Stimulated activated CD4-positive, alpha-beta T cell treated with anti-CD3 and anti-CD28 coated beads, Interleukin-12 subunit alpha, Interleukin-12 subunit beta, amount 100 ng/mL, for 4 hours (primary cell): ENCODE measurements at places on chromosomes 6 and 20.
A peak's percentile ranks its signal among the peaks of the same experiment; 100 is the strongest.

- no peak for DNase-seq
Observed at GRCh38 chr6:82085701-82086100, 161.8 kb downstream of the IBTK start.

- DNase-seq: no peak
Observed at GRCh38 chr6:456358-456867, 64.9 kb downstream of the IRF4 start.

DNA sequence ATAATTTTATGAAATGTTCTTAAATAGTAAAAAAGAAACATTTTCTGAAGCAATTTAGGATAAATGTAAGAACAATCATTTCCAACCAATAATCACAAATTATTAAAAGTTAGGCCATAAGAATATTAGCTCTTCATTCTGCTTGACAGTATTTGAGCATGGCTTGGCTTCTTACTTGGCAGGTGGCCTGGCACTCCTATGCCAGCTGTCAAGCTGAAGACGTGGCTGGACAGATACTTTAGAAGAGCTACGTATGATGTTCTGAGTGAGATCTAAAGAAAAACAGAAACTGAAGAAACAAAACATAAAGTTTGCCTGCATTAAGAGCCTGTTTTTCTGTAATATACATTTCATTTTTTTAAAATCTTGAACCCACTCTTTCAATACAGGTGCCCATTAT is 438.9 kb downstream of the GRIK2 start:
- no peak for DNase-seq

- no peak for DNase-seq
Observed at GRCh38 chr6:43972913-43973300, 154.3 kb downstream of the MRPL14 start.

DNA sequence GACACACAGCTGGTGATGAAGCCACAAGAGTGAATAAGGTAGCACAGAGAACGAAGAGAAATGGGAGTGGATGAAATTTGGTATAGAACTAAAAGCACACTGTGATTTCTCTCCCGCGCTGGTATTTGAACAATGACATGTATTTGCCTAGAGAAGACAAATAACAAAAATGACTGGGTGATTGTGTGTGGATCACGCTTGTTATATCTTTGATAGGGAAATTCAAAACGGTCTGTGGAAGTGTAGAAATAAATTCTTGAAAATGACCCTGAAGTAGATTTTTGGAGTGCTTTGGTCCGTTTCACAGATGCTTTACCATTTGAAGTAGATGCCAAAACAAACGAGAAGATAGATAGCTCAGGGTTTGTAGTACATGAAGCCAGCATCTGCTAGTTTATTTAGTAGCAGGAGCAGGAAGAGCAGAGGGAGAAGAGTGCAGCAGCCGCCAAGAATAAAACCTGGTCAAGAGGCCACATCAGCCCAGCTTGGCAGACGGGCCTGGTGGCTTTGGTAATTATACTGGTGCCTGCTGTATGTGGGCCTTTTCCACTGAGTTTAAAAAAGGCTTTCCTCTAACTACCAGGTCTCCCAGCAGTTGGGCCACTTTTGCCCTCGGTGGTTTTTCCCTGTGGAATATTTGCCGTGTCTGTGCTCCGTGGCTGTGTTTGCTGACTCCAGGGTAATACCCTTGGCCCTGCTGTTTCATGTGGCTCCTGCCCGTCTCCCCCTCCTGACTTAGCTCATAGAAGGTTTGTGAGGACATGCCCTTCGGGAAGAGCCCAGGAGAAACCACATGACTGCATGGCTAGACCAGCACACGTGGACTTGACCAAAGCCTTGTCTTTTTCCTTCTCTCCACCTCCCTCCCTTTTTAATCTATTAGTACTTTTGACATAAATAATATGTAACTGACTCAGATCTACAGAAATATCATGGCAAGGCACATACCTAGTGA is 294.0 kb downstream of the SOX4 start:
- no peak for DNase-seq

DNA sequence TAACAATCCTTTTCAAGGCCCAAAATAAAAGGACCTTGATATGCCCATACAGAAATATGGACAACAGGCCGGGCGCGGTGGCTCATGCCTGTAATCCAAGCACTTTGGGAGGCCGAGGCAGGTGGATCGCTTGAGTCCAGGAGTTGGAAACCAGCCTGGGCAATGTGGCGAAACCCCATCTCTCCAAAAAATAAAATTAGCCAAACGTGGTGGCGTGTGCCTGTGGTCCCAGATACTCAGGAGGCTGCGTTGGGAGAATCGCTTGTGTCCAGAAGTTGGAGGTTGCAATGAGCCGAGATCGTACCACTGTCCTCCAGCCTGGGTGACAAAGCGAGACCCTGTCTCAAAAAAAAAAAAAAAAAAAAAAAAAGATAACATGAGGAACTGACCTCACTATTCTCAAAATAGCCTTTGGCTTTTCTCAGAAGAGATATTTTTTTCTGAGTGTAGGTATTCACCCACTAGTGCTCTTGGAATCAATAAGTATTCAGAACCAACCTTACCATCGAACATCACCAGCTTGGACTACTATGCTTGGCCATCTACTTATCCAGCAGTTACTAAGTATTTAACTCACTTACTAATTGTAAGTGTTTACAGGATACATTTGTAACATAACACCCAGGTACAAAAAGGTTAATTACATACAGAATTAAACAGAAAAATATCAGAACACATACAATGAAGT is 99.2 kb downstream of the OR2B2 start:
- no peak for DNase-seq

DNA sequence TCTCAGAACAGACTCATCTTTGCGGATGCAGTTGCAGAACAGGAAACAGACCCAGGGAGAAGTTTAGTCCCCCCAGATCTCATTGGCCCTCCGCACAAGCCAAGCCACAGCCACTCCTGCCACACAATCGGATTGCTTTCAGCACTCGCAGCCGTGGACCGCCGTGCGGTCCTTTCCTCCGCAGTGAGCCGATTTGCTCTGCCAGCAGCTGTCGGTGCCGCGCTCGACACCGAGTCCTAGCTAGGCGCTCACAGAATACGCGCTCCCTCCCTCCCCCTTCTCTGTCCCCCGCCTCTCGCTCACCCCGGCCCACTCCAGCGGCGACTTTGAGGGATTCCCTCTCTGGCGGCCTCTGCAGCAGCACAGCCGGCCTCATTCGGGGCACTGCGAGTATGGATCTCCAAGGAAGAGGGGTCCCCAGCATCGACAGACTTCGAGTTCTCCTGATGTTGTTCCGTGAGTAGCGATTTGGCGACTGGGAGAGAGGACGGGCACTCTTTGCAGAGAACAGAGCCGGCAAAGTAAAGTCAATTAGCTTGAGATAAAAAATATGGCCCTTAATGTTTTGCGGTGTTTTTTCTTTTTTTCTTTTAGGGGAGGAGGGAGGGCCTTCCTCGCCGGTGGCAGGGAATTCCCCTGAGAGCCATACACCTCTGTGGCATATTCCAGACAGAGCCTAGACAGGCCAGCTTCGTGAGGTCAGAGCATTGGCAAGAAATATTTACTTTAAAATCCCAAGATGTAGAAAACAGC is at the start of gene LAMP5:
TSS of gene LAMP5 (plus strand) at position 130 of the 753 bp plus-strand sequence. CDS start at position 393, 263 bp downstream.
- no peak for DNase-seq

- no peak for DNase-seq
Observed at GRCh38 chr6:105598264-105598663, 195.4 kb upstream of the PREP start.

DNA sequence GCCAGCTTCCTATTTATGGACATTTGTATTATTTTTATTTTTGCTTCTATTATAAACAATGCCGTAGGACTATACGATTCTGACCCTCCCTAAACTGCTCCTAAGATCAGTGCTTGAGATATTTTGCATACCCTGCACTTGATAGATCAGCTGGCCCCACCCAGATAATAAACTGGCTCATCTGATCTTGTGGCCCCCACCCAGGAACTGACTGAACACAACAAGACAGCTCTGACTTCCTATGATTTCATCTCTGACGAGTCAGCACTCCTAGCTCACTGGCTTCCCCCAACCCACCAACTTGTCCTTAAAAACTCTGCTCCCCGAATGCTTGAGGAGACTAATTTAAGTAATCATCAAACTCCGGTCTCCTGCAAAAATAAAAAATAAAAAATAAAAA is 34.9 kb upstream of the TFAP2A start:
- DNase-seq: no peak

DNA sequence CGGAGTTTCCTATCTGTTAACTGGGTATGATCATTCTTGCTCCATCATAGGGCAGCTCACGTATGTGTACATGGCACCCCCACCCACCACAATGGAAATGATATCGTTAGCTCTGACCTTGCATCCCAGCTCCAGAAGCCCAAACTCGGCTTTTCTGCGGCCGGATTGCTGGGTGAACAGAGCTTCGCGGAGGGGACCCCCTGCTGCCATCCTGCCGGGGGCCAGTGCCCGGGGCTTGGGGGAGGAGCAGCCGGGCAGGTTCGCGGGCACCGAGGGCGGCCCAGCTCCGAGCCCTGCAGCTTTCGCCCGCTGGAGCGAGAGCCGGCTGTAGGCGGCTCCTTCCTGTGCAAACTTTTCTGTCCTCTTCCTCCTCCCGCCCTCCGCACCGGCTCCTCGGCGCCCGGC is 24.9 kb upstream of the FUCA2 start:
- DNase-seq: peak; percentile 44

DNA sequence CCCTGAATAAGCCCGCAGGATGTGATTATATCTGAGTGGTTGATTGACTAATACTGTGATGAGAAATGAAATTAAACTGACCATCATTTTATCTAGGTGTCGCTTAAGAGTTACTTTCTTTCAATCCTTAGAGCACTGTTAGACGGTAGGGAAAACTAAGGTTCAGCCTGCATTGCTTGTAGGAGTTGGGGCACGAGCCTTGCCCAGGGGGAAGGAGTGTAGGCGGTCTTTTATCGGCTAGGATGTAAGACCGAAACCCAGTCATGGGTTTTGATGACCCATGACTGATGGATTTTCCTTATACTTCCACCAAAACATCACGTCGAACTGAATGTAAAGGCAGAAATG is 392 bp upstream of the TASP1 start:
- DNase-seq: no peak

DNA sequence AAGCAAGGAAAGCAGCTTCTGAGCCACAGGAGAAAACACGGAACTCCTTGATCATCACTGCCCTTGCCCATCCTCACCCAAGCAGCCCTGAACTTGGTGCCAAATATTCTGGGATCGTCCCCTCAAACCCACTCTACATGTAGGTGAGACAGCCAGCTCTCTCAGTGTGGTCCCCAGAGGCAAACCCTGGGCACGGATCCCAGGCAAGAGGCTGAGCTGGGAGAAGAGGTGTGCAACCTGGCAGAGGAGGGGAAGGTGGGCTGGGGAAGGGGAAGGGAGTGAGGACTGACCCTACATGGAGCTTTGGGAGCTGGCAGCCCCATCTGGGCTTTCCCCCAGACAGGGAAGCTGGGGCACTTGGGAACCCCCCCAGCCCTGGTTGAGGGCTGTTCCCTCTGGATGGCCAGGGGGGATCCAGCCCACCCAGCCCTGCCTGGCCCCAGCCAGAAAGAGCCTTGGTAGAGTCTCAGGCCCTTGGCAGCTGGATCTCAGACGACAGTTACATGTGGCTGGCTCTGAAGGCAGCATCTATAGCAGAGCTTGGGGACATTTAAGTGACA is 186.2 kb upstream of the CST7 start:
- no peak for DNase-seq

- no peak for DNase-seq
Observed at GRCh38 chr6:37095997-37096396, 74.0 kb upstream of the PIM1 start.

GRCh38 chr6:90285042-90285481 is 11.6 kb downstream of the BACH2 start:
- no peak for DNase-seq

DNA sequence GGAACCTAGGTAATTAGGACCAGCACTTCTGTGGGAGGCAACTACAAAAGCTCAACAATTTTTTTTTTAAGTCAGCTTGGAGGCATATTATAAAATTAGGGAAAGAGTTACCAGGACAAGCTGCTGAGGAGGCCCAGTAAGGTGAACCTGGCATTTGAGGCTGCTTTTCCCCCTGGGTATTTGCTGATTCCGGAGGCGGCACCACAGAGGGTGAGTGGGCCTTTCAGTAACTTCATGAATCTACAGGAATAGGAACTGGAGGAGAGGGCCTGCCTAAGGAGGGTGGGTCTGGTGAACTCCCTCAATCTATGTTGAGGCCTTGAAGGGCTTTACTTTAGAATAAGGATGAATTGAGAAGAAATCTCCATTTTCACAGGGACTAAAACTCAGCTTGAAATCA is 14.6 kb downstream of the TSPYL4 start:
- DNase-seq: no peak

DNA sequence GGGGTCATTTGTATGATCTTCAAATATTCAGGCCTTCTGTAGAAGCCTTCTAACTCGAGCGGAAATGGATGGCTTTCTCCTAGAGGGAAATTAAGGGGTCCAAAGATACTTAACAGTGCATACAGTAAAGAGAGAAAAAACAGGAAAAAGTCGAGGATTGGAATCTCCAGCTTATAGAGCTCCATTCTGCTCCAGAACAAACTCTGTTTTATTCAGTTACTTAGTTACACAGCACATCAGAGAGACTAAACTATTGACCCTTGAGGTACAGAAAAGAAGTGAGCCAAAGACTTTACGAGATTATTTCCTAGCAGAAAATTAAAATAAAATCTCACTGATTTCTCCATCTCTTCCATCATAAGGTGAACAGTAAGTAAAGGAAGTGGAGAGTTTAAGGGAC is 43.8 kb upstream of the DSE start:
- DNase-seq: no peak

DNA sequence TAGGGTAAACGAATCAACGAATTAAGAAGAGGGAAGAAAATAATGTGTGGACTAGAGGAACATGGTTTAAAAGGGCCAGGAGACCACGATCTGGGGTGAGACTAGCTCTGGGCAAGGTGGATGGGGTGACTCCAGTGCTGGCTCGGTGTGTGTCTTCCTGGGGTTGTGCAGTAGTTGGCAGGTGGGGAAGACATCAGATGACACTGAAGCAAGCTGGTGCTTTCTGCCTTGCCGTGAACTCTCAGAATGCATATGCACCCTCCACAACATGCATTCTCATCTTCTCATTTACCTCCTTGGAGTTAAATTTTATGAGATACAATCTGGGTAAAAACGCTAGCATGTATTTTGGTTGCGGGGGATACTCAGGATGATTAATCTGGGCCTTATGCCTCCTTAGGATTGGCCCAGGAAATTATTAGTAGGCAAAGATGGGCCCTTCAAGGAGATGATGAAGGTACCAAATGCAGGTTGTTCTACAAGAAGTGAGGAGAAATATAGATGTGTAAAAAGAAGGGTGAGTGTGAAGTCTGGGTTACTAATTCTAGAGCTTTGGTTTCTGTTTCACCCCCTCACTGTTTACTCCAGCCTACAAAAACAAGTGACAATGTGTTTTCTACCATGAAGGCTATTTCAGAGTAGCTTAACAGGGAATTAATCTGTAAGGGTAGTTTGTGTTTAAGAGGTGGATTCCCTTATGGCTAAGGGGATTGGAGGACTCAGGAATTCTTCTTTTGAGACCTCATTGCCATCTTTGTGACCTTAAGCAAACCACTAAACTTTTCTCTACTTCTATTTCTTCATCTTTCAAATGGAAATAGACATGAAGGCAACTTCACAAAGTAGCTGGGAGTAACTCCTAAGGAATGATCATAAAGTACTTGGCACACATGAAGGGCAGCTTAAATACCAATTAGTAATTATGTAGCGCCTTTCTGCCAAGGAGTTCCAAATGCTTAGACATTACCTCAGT is 71.0 kb upstream of the SUPT3H start:
- no peak for DNase-seq
